Placental pericyte (primary cell): ENCODE measurements at places on chromosomes 11 and 22. TPM values are rescaled to one million over a fixed set of nuclear protein-coding genes. Genes with fewer than 3 reads are reported as not detected.

Gene DDTL
- total RNA-seq = 1.0 and 1.1 TPM in 2 replicates

Gene GDPD4
- 0.44 TPM in 1 of 2 replicates, not detected in the other for total RNA-seq

Gene OR4B1
- total RNA-seq = not detected in 2 replicates

Gene ARHGAP32
- 13.3 and 21.5 TPM in 2 replicates for total RNA-seq

Gene WBP2NL
- 0.14 and 0.22 TPM in 2 replicates for total RNA-seq

Gene BAIAP2L2
- total RNA-seq = 2.2 and 3.4 TPM in 2 replicates

Gene KCNJ1
- total RNA-seq = not detected in 2 replicates

Gene LYVE1
- total RNA-seq = not detected in 2 replicates

Gene PHOX2A
- not detected in 2 replicates for total RNA-seq

Gene POU2F3
- not detected in 2 replicates for total RNA-seq

Gene UBQLNL
- 0.14 and 0.44 TPM in 2 replicates for total RNA-seq
